ENCODE measurements at places on chromosomes 12 and 14.

DNA sequence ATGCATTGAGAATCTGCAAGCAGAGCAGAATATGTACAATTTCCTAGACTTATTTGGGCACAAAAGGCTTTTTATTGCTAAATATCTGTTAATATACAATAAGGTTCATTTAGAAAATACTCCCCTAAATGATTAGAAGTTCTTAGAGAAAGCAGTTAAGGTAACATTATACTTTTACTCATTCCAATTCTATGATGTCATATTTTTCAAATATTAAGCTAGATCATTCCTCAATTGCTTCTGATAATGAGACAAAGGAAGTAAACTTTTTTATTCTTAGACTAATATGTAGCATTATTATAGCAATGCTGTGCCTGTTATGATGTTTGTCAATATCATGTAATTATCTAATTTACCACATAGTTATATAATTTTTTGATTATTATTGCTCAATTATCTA lies 447.0 kb downstream of the SLC16A7 start:
- no peak for DNase-seq

- DNase-seq, result peak; percentile 78
These were observed 3.7 kb upstream of the SETD1B start for GRCh38 chr12:121799842-121800693.

DNA sequence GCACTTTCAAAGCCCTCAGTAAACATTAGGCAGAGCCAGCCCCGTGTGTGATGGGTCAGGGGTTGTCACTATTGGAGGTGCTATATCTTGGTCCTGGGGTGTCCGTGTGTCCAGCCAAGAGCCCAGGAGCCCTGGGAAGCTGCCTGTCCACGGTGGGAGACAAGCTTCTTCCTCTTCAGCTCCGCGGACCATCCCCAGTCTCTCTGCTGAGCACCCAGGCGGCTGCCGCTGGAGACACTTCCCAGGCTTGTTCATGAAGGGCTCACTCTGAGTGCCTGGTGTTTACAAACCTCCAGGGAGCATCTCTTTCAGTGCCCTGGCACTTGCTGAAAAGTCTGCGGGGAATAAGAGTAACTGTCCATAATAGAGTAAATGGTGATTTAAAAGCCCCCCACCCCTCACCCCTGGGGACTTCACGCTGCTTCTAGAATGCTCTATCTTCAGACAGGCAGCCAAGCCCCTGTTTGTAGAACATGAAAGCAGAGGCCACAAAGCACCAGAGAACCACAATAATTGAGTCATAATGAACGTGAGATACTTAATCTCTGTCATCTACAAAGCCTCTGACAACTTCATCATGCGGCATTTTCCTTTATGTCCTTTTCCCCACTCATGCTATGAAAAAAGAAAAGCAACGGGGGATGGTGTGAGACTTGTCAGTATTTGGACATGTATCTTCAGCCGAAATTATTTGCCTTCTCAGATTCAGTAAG lies 178.6 kb downstream of the TMEM132C start:
- no peak for DNase-seq

DNA sequence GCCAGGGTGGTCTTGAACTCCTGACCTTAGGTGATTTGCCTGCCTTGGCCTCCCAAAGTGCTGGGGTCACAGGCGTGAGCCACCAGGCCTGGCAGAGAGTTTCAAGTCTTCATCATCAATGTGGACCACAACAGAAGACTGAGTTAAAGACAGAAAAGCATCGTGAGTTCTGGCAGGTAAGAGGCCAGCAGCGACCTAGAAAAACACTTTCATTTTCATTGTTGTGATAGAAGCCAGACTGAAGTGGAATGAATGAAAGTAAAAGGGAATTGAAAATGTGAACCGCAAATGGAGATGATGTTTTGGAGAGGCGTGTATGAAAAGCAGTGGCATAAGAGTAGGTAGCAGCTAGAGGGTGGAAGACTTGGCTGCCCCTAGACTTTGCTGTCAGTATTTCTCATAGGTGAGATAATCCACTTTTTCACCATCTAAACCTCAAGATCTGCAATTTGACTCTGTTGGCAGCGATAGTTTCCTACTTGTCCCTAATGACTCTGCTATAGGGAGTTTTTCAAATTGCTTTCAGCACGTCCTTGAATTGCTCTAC lies 47.1 kb upstream of the PLEKHA5 start:
- DNase-seq, result no peak

DNA sequence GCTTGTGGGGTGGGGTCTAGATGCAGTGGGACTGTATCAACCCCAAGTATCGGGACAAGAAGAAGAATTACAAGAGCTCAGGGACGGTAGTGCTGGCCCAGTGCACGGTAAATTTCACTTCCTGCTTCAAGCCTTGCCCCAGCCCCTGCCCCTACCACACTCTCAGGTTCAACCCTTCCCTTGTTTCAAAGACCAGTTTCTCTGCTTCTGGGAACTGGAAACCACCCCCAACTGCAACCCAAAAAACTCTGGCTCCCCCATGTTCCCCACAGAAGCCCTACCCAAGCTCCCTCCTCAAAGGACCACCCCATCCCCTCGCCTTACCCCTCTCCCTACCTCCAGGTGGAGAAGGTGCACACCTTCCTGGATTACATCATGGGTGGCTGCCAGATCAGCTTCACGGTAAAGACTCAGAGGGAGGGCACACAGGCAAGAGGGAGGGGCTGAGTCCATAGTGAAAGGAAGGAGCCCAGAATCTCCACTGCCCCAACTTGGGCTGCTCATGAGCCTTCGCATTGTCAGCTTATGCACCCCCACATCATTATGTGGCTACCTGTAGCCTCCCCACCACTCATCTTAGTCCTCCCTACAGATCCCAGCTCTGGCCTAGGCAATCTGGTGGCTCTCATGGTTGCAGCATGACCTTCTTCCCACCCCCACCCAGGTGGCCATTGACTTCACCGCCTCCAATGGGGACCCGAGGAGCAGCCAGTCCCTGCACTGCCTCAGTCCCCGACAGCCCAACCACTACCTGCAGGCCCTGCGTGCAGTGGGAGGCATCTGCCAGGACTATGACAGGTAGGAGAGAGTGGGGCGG lies 4.3 kb downstream of the CPNE6 start:
- DNase-seq, result no peak

DNA sequence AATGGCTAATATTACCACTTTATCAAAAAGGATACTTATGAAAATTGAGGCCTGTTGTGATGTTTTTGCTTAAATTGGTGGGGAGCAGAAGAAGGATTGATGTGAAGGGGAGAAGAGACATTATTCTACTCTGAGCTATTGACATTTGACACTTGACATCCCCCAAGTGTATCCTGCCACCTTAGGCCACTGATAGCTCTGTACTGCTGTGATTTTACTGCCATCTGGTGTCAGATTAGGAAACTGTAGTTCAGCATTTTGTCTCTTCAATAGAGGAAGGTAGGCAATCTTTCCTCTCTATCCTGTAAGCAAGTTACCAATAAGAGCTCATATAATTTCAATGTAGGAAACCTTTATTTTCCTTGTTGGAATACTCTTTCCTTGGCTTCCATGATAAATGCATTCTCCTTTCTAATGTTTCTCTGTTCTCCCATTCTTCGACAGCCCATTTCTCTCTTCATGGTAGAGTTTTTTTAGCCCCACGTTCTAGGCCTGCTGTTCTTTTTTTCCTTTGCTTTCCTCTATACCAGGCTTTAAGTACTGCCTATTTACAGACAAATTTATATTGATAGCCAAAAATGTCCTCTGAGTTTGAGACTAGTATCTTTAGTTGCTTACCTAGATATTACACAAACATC lies 46.3 kb downstream of the PPHLN1 start:
- peak; percentile 64 for DNase-seq

DNA sequence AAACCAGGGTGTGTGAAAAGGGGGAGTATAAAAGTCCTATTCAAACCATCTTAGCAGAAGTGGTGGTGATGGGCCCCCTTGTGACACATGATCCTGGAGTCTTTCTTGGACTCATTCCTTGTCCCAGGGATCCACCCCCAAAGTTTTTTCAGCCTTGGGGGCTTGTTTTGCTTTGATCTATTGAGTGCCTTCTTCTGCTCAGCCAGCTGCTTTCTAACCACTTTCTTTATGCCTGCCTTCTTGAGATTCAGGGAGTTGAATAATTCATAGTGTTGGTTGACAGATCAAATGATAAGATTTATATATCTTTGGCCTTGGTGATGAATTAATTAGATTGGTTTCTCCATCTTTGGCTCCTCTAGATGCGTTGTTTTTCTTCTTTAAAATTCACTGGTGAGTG lies 926.7 kb downstream of the DIO2 start:
- DNase-seq, result no peak

DNA sequence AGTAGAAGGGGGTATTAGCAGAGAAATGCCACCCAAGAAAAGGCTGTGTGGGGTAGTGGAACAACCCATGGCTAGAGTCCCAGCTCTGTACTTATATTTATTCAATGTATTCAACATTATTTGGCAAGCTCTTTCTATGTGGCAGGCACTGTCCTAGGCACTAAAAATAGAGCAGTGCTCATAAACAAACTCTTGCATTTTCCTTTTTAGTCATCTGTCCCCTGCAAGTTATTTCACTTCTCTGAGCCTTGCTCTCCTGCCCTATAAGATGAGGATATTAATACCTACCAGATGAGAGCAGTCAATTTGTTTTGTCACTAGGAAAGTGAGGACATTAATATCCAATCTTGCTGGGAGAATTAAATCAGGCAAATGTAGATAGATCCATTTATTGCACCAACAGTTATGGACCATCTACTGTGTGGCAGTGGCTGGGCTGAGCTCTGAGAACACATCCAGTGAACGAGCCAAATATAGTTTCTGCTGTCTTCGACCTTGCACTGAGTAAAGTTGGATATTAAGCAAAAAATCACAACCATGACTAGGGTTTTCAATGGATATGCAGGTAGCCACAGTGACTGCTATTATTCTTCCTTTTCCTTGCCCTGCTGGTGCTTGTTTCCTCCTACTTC lies 314.3 kb upstream of the TBX3 start:
- no peak for DNase-seq

DNA sequence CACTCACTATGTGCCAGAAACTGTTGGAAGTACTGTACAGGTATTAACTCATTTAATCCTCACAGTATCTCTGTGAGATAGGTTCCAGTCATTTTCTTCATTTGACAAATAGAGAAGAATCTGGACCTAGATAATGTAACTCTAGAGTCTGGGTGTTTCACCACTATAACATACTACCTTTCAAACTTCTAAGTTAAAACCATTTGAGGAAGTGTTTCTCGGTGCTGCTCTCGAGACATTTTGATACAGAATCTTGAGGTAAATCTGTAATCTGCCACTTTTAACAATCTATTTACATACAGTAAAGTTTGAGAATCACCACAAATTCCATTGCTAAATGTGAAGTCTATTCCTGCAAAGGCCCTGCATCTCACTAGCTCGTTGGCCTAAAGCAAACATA lies 8.8 kb downstream of the OLR1 start:
- DNase-seq, result no peak

- no peak for DNase-seq
These were observed 15.2 kb downstream of the SERPINA12 start for GRCh38 chr14:94494085-94494484.

GRCh38 chr12:43289426-43289801 lies 262.6 kb downstream of the ADAMTS20 start:
- DNase-seq, result no peak

DNA sequence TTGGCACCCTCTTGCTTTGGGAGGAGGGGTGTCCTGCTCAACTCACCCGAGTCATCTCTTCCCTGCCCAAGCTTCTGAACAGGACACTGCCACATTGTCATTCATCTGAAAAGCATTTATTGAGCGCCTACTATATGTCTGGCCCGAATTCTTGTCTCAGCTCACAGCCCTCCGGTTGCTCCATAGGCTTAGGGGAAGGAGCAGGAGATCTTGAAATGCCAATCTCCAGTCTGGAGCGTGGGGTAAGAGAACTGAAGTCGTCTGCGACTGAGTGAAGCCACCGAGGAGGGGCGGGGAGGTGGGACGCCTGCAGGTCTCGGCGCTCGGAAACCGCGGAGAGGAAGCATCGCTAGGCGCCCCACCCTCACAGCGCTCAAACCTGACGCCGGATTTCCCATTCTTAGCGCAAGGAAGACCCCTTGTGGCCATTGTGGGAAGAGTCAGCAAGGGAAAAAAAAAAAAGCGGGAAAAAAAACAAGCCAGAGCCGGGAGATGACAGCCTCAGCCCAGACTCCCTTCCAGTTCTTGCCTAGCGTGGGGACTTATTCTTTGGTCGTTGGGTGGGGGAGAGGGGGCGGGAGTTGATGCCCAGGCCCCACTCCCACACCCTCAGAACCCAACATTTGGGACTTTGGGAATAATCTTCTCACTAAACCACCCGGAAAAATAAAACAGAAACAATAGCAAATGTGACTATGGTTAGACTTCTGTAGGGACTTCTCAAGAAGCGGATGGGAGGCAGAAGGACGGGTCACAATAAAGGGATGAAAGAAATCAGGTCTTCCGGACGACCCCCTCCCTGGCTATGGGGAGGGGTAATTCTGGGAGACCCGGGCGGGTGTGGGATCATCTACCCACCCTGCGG lies 28.2 kb upstream of the SMUG1 start:
- DNase-seq, result peak; percentile 86

DNA sequence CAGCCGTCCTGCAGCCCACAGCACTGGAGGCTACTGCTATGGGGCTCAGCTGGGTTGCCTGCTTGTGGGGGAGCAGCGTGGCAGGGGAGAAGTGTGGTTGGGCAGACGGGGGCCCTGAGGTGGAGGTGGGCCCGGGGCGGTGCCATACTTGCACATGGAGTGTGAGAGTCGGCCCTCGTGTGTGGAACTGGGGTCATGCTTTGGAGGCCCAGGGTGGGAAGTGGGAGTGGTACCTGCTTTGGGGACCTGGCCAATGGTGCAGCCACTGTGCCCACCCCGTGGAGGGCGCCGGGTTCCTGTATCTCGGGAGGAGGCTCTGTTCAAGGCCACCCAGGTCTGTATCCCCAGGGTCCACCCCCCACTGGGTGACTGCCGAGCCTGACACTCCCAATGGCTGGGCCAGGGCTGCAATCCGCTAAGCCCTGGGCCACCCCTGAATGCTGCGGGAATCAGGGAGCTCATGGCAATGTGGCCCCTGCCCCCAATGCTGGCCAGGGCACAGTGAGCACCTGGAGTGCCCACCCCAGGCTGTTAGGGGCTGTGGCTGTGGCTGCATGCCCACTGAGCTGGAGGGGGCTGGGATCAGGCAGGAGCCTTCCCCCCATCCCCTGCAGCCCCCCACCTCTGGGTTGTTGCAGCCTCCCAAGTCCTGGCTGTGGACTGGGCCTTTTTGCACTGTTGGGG lies 157.9 kb upstream of the SLC38A2 start:
- DNase-seq, result no peak

- no peak for DNase-seq
These were observed 24.7 kb downstream of the RTRAF start for GRCh38 chr14:52013984-52014600.

DNA sequence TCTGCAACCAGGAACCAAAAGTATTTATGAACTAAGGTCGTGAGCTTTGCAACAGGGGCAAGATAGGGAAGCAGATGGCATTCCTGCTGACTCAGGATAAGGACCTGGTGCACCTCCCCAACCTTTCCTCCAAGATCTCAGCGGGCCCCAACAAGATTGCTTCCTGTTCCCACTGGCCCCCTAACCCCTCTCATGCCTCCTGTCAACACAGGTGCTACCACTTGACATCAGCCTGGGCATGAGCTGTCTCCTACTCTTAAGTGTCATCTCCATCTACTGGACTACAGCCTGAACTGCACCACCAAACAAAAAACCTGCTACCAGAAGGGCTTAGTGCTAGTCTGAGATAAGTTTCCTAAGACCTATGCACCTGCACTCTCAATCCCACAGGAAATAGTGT lies 32.7 kb downstream of the MED6 start:
- DNase-seq, result peak; percentile 16

All from CD4-positive, alpha-beta T cell treated with Interleukin-10 for 1 hour (primary cell).